RWPE2 (cell line): ENCODE measurements at places on chromosomes 5 and 9.

DNA sequence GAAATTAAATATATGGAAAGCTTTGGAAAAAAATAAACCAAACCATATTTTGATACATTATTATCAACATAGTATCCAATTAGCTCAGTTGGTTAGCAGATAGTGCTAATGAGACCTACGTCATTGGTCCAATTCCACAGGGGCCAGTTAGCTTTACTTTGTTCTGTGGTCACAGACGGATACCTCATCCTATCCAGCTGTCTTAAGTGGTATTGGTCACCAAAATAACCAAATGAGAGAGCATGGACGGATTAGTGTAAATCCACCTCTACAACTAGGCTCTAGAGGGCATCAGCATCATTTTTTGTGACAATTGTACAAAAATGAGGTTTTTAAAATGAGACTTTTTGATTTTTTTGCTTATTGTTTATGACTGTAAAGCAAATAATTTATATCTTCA is 364.2 kb downstream of the KIAA0825 start:
- DNase-seq = no peak

DNA sequence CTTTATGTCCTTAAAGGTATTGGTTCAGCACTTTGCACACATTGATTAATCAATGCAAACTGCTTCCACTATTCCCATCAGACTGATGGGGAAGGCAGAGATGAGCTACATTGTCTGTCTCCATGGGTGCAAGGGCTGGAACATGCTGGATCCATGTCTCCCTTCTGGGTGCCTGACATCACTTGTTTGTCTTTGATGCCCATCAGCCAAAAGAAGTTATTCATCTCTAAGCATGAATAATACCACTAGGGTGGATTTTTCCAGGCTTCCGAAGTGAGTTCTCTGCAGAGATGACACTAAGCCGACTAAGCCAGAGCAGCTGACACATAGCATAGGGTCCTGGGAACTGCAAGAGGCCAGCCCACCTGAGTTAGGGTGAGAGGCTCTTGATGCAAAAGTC is 8.7 kb downstream of the FGF1 start:
- no peak for DNase-seq

DNA sequence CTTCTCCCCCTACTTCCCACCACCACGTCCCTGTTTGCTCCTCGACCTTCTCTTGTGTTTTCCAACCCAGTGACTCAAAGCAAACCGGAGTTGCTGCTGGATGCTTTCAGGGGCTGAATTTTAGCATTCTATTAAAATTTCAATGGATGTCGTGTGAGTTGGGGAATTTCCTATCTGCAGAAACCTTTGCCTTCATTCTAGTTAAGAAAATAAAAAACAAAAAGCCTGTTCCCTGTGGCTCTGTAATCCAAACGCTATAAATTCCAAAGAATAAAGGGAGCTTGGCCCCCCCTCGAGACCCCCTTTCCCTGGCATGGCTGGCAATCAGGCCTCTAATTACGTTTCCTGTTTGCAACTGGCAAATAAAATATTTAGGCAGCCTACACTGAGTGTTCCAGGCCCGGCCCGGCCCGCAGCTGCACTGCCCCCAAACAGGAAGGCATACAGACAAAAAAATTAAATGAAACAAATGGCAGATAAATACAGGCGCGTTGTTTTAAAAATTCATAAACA is 139.4 kb upstream of the PPP1R26 start:
- no peak for DNase-seq

DNA sequence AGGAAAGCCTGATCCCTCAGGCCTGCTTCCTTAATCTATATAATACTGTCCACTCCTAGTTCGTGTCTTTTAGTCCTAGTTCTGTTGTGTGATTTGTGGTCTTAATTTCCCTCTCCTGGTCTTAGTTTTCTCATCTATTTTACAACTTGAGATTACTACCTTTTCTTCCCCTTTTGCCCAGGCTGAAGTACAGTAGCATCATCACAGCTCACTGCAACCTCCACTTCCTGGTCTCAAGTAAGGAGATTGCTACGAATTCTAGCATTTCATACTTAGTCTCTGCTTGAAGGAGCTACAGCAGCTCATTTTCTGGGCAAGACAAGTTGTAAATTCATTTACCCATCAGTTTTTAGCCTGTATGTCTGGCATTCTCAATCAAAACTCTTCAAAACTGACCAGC is 5.5 kb downstream of the TRIM32 start:
- DNase-seq = no peak

- peak; percentile 67 for DNase-seq
Observed at GRCh38 chr9:127521919-127522304, 70.6 kb downstream of the LRSAM1 start.

DNA sequence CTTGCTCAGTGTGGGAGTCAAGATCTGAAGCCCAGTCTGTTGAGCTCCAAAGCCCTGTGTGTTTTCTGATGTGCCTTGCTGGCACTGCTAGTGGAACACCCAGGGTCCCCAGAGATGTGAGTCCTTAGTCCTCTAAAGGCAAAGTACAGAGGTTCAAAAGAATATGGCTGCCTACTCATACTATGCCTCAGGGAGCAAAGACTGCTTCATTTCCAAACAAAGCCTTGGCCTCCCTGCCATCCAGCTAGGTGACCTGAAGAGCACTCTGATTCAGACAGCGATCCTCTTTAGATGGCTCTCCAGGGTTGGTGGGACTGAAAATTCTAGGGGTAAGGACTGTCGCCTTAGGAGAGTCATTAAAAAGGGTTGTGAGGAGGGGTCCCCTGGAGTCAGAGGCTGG is 2.0 kb downstream of the PRLR start:
- no peak for DNase-seq

DNA sequence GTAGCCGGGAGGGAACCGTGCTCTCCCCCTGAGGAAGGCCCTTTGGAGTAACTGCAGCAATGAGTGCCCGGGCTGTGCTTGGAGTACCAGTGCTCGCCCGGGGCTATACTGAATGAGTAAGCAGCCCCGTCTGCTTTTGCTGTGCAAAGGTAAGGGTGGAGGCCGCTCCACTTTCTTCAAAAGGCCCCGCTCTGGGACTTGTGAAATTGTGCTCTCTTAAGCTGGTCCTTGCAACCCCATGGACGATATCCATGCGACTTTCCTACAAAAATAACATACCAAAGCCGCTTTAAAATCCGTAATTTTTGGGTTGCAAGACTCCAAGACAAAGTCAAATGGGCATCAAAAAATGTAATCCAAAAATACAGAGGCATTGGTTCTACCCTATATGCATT is 578 bp upstream of the TNFAIP8 start:
- peak; percentile 92 for DNase-seq

DNA sequence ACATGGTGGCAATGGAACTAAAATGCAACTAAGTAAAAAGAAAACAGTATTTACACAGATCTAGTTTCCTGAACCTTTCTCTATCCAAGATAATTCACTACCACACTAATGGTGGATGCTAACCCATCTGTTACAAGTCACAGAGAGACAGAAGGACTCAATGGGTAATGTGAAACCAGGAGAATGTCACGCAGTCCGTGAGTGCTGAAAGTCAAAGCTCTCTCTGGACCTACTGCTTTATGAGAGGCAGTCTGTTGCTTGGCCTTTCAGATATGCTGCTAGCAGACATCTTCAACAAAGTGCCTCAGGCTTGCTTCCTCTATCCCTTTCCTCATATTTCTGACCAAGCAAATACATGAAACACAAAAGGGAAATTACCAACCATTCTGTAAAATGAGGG is 69.0 kb upstream of the GLRX start:
- DNase-seq = no peak

DNA sequence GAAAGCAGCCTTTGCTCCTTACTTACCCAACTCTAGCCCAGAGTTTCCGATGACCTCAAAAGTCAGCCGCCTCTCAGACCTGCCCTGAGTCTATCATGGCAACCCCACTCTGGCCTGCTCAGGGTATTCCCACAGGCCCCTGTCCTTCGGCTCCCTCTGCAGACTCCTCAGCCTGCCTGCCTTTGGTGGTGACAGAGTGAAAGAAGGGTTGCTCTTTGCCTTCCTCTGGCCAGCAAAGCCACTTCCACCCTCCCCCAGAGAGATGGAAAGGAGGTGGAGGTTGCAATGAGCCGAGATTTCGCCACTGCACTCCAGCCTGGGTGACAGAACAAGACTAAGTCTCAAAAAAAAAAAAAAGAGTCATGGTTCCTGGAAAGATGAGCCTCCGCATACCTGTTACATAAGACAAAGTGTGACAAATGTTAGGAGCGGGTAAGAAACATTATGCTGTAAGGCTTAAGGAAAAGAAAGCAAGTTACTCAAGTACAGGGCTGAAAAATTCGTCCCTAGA is 2.3 kb upstream of the SMIM33 start:
- DNase-seq = no peak

- DNase-seq = no peak
Observed at GRCh38 chr5:81235287-81236072, 2.4 kb downstream of the CKMT2 start.

DNA sequence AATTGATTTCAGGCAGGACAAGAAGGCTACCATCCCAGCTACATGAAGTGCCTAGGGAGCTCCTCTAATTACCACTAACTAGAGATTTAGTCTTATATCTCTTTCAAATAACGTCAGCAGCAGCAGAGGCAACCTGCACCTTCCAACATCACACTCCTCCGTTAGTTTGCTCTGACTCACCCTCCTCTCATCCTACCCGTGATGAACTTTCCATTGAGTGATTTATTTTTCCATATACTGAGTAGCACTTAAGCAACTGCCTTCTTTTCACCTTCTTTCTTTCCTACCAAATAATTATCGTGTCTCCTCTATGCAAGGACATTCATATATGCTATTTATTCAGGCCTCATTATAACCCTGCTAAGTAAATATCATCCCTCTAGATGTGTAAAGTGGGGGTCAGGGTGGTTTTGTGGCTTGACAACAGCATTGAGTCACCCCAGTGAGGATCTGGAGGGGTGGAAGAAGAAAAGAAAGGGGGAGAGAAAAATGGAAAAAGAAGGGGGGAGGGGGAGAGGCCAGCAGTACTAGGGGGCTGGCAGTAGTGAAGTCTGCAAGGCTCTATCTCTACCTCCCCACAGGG is 64.6 kb upstream of the CAST start:
- no peak for DNase-seq

- no peak for DNase-seq
Observed at GRCh38 chr9:88567870-88568269, 32.9 kb downstream of the NXNL2 start.

- no peak for DNase-seq
Observed at GRCh38 chr9:35116539-35116897, 856 bp upstream of the ATOSB start.

DNA sequence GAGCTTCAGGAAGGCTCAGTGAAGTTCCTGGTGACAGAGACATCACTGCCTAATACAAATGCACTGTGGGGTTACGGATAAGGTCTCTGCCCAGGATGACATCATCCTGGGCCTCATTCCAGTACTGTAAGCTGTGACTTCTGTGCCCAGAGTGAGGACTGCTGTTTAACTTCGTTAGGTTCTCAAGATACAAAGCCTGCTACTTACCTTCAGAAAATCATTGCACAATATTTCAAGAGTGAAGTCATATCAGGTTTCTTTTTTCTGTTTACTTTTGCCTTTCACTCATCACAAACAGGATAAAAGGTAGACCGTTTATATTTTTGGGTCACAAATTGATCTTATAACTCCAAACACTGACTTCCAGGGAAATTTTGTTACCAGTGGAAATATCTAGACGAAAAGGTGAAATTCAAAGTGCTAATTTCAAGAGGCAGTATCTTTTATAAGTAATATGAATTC is 241.2 kb downstream of the PIK3R1 start:
- DNase-seq = no peak

- DNase-seq = peak; percentile 27
Observed at GRCh38 chr9:98021306-98022040, 35.1 kb upstream of the NANS start.

GRCh38 chr5:31047621-31048020 is 145.9 kb upstream of the CDH6 start:
- no peak for DNase-seq

- DNase-seq = no peak
Observed at GRCh38 chr5:111063709-111064322, 7.7 kb upstream of the TSLP start.

DNA sequence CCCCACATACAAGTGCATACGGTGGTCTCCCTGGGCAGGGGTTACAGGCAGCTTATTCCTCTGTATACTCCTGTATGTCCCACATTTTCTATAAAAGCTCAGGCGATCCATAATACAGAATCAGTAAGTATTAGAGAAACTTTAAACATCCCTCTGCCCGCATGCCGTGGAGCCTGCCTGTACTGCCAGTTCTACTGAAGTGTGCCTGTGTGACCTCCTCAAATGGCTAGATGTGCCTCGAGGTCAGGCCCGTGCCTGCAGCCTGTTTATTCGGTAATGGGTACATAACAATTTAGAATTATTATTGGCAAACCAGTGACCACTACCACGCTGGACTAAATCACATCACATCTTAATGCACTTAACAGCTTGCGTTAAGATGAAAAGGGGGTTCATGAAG is 190.8 kb downstream of the FANCC start:
- DNase-seq = no peak

DNA sequence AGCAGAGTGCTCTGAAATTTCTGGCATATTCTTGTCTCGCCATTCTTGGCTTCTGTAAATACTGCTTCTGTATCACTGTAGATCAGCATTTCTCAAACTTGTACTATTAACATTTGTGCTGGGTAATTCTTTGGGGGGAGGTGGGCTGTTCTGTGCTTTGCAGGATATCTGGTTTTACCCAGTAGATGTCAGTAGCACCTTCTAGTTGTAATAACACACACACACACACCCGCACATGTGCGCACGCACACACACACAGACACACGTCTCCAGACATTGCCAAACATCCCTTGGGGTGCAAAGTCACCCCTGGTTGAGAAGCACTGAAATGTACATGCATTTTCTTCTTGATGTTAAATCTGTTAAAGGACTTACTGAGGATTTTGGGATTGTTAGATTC is 304.1 kb downstream of the MAT2B start:
- no peak for DNase-seq

GRCh38 chr5:133423618-133424282 is 188.6 kb downstream of the FSTL4 start:
- DNase-seq = peak; percentile 66

DNA sequence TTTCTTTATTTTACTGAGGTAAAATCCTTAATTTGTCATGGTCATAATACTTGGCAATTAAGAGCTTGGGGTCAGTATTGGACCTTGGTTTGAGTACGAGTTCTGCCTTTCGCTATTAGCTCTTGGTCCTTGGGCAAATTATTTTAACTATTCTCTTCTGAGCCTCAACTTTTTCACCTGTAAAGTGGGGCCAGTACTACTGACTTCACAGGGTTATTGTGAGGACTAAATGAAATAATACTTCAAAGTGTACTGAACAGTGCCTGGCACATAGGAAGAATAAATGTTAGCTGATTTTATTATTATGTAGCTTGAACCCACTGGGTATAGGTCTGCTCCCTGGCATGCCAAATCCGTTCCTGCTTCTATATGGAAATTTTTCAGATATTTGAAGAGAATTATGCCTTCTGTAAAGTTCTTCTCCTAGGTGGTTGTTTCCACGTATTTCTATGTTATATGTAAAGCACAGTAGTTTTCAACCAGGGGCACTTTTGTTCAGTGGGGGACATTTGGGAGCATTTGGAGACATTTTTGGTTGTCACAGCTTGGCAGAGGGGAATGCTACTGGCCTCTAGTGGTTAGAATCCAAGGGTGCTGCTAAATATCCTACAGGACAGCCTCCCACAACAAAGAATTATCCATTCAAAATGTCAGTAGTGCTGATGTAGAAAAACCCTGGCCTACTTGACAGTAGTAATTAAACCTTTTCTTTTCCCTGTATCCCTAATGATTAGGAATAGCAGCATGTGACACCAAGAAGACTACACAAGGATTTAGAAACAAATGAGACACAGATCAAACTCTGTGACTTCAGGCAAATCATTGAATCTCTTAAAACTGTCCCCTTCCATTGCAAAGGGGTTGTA is 4.5 kb downstream of the RCL1 start:
- DNase-seq = no peak

- DNase-seq = no peak
Observed at GRCh38 chr5:107213025-107213424, 457.7 kb downstream of the EFNA5 start.
